ENCODE measurements at places on chromosomes 12 and 14.

DNA sequence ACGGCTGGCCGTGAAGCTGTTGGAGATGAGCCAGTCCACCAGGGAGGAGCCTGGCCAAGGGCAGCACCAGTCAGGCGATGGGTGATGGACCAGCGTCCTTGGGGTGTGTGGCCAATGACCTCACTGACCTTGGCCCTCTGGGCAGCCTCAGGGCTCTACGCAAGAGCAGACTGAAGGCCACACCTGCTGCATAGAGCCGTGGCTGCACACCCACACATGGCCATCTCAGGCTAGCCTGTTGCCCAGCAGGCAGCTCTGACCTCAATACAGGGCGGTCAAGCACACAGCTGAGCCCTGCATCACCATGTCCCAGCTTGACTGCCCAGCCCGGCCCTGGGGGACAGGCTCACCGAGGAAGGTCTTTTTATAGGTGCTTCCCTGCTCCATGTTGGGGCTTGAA, 19.2 kb downstream of the PLEK2 start:
- DNase-seq: no peak

- DNase-seq: no peak
These were observed 34.7 kb downstream of the FBXL14 start for GRCh38 chr12:1559676-1560091.

- DNase-seq: no peak
These were observed 29.3 kb upstream of the BATF start for GRCh38 chr14:75492832-75493591.

DNA sequence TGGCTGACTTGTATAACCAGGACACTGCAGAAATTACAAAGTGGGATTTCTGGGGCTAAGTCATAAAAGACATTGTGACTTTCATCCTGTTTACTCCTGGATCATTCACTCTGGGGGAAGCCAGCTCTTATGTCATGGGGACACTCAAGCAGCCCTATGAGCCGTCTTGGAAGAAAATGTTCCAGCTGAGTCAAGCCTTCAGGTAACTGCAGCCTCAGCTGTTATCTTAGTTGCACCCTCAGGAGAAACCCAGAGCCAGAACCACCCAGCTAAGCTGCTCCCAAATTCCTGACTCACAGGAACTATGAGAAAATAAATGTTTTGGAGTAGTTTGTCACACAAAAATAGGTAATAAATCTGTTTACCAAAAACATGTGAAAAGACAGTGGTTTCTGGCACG, 43.1 kb upstream of the GXYLT1 start:
- DNase-seq: no peak

- no peak for DNase-seq
These were observed 8.1 kb downstream of the AVIL start for GRCh38 chr12:57810450-57810849.

DNA sequence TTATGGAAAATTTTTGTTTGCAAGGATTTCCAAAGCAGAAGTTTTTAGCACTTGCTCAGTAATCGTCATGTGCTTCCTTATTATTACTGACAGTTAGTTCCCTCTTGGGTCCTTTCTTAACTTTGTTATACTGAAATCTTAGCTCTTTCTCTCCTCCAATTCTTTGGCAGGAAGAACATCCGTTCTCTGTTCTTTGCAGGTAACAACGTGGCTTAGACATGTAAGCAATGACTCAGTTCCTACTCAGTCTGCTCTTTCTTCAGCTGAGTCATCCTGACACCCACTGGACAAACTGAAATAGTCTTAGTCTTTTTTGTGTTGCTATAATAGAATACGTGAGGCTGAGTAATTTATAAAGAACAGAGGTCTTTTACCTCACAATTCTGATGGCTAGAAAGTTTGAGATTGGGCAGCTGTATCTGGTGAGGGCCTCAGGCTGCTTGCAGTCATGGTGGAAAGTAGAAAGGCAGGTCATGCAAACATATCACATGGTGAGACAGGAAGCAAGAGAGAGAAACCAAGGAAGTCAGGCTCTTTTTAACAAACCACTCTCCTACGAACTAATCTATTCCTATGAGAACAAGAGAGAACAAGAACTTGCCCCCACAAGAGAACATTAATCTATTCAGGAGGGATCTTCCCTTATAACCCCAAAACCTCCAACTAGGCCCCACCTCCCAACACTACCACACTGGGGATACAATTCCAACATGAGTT, 49.2 kb downstream of the TESPA1 start:
- DNase-seq: no peak

GRCh38 chr12:78118486-78118885, 287.8 kb downstream of the NAV3 start:
- no peak for DNase-seq

Data from DND-41 (cell line).